AG10803 (cell line): ENCODE measurements at places on chromosomes 12 and 14.

- no peak for DNase-seq
These were observed 462.6 kb downstream of the PRKD1 start for GRCh38 chr14:29465095-29465494.

GRCh38 chr12:64600164-64600561 lies 10.1 kb upstream of the RASSF3 start:
- no peak for DNase-seq

GRCh38 chr12:108333898-108334699 lies 5.0 kb downstream of the CMKLR1 start:
- DNase-seq = peak; percentile 41

- DNase-seq = no peak
These were observed 73.8 kb upstream of the DACT1 start for GRCh38 chr14:58563978-58564377.

DNA sequence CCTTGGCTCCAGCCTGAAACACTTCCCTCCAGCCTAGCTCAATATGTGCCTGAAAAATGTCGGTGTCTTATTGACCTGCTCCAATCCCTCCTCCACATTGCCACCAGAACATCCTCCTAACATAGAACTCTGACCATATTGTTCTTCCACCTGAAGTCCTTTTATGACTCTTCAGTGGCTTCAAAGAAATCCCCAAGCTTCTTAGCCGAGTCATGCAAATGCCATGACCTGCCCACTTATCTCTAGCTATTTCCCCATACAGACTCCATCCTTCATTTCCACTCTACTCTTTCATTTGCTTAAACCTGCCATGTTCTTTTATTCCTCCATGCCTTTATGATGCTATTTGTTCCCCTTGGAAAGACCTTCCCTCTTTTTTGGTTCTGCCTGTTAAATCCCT lies 568.6 kb downstream of the ETNK1 start:
- DNase-seq = no peak

GRCh38 chr12:131092901-131093603 lies 139.3 kb downstream of the ADGRD1 start:
- no peak for DNase-seq

DNA sequence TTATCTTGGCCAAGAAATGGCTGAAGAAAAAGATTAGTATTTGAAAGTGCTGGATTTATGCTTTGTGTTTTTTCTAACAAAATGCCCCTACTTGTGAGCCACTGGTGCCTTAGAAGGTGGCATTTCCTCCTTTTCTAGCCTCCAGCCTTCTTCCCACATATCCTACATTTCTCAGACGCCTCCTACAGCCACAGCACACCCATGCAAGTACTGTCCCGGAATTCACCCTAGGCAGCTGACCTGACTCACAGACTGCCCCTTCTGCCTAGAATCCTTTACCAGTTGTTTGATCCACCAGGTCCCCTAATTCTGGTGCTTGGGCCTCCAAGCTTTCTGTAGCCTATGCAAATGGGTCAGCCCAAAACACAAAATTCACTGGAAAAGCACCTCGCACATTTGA lies 166.0 kb downstream of the FOXN3 start:
- peak; percentile 5 for DNase-seq
